Activated B cell treated with CpG ODN at 0.5 μM for 24 hours (primary cell): ENCODE measurements at places on chromosomes 11 and 22. TPM values are rescaled to one million over a fixed set of nuclear protein-coding genes. Genes with fewer than 3 reads are reported as not detected.

- peak within 1 kb of the TSS; percentile 95 for H3K27ac ChIP-seq
- H3K27me3 ChIP-seq: no peaks in the 10 kb centered on the region
- peak; percentile 65 for DNase-seq
- peaks cover 57% of the 10 kb centered on the region for H3K4me1 ChIP-seq
These were observed at the start of gene APOBEC3C for GRCh38 chr22:39013942-39014722. Gene APOBEC3C (plus strand): TSS chr22:39014257. CDS start chr22:39014363, 106 bp downstream.

DNA sequence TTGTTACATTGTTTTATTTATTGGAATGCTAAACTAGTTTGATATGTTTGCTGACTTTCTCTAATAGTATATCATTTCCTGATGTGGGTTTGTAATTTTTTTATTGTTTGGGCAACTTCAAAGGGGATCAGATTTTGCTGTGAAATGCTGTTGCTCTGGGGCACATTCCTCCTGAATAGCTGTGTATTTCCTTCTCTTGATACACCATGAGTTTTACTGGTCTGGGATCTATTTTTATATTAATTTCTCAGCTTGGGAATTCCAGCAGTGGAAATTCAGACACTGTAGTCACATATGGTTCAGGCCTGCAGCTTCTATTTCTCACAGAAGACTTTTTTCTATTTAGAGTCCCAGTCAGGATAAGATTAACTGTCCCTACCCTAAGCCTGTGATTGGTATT lies 58.9 kb downstream of the RPUSD4 start:
- no peak overlapping the region for H3K4me3 ChIP-seq
- H3K4me1 ChIP-seq: no peaks in the 10 kb centered on the region
- no peaks in the 10 kb centered on the region for H3K36me3 ChIP-seq
- no peak overlapping the region for H3K27ac ChIP-seq
- no peak for DNase-seq

DNA sequence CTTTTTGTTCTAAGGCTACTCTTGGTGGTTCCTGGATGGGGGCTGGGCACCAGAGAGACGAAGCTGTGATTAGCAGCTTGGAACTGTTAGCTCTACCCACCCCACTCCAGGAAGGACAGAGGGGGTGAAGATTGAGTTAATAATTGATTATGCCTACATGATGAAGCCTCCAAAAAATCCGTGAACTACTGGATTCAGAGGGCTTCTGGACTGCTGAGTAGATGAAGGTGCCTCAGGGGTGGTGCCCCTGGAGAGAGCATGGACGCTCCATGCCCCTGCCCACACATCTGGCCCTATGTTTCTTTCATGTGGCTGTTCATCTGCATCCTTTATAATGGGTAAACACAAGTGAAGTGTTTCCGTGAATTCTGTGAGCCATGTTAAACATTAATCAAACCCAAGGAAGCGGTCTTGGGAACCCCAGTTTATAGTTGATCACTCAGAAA lies 47.3 kb upstream of the CYP2D6 start:
- H3K36me3 ChIP-seq: peaks cover 37% of the 10 kb centered on the region
- no peaks in the 10 kb centered on the region for H3K27me3 ChIP-seq
- H3K4me1 ChIP-seq: peaks cover 27% of the 10 kb centered on the region
- no peak for DNase-seq
- H3K27ac ChIP-seq: no peak overlapping the region

DNA sequence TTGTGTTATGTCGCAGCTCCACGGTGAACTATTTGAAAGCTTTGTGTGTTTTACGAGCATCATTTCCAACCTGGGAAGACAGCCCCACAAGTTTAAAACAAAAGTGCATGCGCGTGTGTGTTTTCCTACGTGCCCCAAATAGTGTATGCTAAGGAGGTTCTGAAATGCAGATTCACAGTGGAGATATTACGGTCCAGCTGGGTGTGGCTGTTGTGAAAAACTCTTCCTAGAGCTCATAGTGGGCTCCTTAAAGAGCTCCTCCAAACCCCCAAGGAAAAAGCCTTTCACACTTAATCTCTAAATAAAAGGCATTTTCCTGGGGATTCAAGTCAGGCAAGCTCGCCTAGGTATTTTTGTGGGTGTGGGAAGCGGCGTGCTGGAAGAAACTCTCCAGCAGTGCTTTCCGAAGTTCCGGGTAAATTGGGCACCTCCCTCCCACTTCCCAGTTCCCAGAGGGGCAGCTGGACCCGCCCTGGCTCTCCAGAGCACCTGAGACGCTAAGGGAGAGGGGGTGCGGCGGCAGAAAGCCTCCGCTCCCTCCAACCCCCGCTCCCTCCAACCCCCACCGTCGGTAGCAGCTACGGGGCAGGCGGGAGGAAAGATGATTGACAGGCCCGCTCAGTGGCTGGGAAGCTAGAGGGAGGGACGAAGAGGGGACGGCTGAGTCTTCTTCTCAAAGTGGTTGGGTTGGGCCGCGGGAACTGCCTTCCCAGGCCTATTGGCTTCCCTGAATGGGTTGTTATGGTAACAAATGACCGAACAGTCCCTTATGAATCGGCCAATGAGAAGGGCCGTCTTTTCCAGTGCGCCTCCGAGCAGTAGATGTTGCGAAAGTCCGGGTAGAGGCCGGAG lies 561 bp upstream of the PCF11 start:
- H3K27ac ChIP-seq: peak overlapping the region; percentile 100
- peak; percentile 82 for DNase-seq
- H3K27me3 ChIP-seq: no peaks in the 10 kb centered on the region
- H3K4me1 ChIP-seq: peaks cover 34% of the 10 kb centered on the region
- peak overlapping the region; percentile 100 for H3K4me3 ChIP-seq
- peaks cover 46% of the 10 kb centered on the region for H3K36me3 ChIP-seq

C22orf42 gene
- total RNA-seq: not detected in 2 replicates

GRCh38 chr22:43743929-43744643 lies 68.0 kb downstream of the EFCAB6 start:
- H3K4me3 ChIP-seq: no peak overlapping the region
- H3K27me3 ChIP-seq: peaks cover 9% of the 10 kb centered on the region
- H3K27ac ChIP-seq: no peak overlapping the region

GRCh38 chr22:49659281-49659923 lies 168.3 kb downstream of the BRD1 start:
- peak; percentile 14 for DNase-seq
- no peaks in the 10 kb centered on the region for H3K27me3 ChIP-seq
- H3K36me3 ChIP-seq: peaks cover 20% of the 10 kb centered on the region
- no peak overlapping the region for H3K4me3 ChIP-seq
- peaks cover 47% of the 10 kb centered on the region for H3K4me1 ChIP-seq

GVQW3 gene
- 2.6 and 3.0 TPM in 2 replicates for total RNA-seq

GRCh38 chr11:2218031-2218633 lies 46.5 kb upstream of the TH start:
- H3K4me3 ChIP-seq: no peak overlapping the region
- peaks cover 16% of the 10 kb centered on the region for H3K27me3 ChIP-seq
- H3K27ac ChIP-seq: no peak overlapping the region
- H3K36me3 ChIP-seq: no peaks in the 10 kb centered on the region

DNA sequence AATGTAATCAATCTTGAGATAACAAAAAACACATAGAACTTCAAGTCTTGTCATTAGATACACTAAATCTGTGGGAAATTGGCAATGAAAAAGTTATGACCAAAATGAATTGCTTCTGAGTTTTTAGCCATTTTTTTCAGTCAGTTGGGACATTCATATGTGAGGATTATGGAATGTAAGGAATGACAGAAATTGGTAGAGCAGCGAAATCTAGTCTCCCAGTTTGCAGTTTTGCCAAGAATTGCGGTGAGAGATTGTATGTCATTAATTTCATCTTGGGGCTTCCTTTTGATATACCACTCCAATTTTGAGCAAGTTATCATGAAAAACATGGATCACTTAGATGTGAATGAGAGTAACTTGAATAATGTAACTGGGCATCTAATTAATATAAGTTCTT lies 49.9 kb downstream of the SIK2 start:
- no peak for DNase-seq
- H3K4me1 ChIP-seq: no peaks in the 10 kb centered on the region
- no peaks in the 10 kb centered on the region for H3K27me3 ChIP-seq
- H3K36me3 ChIP-seq: peaks cover 19% of the 10 kb centered on the region
- H3K27ac ChIP-seq: no peak overlapping the region

DNA sequence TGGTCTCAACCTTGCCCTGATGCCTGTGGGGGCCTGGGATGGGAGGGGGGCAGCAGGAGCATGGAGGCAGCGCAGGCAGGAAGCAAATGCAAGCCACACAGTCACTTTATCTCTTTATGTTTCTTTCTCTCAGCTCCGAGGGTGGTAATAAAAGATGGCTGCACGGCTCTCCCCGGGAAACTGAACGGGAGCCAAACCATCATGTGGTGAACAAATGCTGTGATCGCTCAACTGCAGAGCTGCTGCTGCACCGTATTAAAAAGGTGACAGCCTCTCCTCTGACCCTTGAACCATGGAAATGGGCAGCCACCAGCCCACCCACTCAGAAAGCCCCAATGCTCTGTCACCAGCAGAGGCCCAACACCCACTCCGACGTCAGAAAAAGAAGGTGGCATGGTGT lies 110.0 kb downstream of the TIMP3 start:
- no peaks in the 10 kb centered on the region for H3K4me1 ChIP-seq
- H3K27ac ChIP-seq: no peak overlapping the region
- H3K27me3 ChIP-seq: no peaks in the 10 kb centered on the region
- DNase-seq: no peak
- no peaks in the 10 kb centered on the region for H3K36me3 ChIP-seq
- no peak overlapping the region for H3K4me3 ChIP-seq

PVALB gene
- total RNA-seq: not detected in 2 replicates
